ENCODE measurements at places on chromosomes 13 and 19. TPM values are rescaled to one million over a fixed set of nuclear protein-coding genes. Genes with fewer than 3 reads are reported as not detected.

- DNase-seq = no peak
Measured at GRCh38 chr13:24250376-24251057, 58.9 kb upstream of the C1QTNF9 start.

The BEST2 gene
- not detected for polyA plus RNA-seq

- no peak for DNase-seq
Measured at GRCh38 chr13:26762745-26763345, 2.3 kb upstream of the GPR12 start.

DNA sequence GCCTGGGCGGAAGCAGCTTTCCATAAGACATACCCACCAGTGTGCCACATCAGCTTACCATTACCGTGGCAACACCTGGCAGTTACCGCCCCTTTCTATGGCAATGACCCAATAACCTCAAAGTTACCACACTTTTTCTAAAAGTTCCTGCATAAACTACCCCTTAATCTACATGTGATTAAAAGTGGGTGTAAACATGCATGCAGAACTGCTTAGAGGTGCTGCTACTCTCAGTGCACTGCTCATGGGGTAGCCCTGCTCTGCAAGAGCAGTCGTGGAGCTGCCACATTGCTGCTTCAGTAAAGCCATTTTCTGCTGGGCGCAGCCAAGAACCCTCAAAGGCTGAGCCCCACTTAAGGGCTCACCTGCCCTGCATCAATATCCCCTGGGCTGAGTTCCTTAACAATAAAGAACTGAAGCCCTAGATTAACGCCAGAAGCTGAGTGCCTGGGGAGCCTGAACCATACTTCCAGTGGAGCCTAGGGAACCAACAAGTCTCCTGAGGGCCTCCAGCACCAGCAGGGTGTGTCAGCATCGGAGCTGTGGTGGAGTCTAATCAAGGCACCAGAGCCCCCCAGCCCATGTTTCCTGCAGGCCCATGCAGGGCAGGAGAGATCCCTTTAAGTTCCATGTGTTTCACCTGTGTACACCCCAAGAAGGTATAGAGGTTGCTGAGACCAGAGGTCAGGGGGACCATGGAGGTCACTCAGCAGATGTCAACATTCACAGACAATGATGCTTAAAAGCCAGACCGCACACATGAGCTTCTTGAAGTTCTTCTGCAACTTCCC lies 1198.1 kb downstream of the UQCRFS1 start:
- no peak for DNase-seq

The CYP4F2 gene
- not detected for polyA plus RNA-seq

The TBXA2R gene
- polyA plus RNA-seq = 1.7 TPM

The CCDC122 gene
- polyA plus RNA-seq = 1.7 TPM

DNA sequence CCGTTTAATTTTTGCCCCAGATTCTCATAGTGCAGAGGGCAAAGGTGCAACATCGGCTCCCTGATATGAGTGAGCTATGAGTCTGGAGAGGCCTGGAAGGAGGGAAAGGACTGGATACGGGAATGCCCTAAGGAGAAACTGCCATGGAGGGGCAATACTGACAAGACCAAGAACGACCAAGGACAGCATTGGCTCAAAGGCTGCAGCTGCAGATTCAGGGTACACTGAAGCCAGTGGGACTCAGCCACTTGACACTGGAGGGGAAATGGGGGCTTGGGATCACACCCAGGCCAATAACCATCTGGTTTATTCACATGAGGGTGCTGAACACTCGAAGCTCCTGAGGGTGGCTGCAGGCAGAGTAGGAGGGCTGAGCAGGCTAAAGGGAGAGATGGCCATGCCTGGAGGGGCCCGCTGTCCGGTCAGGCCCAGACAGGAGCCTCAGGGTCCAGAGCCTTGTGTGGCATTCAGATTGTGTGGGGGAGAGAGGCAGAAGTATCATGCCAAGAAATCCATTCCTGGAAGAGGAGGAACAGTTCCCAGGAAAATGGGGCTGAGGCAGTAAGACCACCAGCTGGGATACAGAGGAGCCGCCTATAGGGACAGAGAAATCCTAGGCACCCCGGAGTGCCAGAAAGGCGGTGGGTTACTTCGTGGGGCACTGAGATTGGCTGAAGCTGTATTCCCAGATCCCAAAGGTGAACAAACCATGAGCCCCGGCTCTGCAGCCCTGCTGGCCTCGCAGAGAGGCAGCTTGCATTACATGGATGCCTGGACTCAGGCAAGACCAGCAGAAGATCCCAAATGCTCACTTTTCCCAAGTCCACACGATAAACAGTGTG lies 20.7 kb downstream of the COL4A1 start:
- no peak for DNase-seq

The SIGLEC8 gene
- not detected for polyA plus RNA-seq

DNA sequence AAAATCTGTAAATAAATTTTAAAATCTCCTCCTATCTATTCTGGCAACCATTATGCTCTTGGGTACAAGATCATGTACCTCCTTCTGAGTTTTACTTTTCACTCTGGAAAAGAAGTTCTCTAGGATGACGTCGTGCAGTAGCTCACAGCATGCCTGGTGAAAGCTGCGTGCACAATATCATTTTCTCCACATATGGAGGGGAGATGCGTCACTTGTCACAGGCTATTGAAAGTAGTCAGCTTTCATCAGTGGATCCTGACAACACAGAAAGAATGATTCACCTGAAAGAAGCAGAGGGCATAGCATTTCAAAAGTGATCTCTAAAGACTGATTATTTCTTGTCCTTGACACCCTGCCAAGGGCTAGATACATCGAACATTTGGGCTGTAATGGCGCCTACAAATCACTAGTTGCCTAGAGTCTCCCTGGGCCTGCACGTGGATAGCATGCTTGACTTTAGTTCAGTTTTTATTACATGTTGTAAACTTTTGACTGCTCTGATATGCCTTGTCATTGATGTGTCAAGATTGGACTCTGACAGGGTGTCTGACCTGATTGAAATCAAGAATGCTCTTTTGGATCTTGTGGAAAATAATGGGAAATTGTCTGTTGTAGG lies 1365.6 kb downstream of the OLFM4 start:
- no peak for DNase-seq

The ZNF850 gene
- 1.1 TPM for polyA plus RNA-seq

GRCh38 chr19:48668332-48668731 lies 4.5 kb downstream of the NTN5 start:
- DNase-seq = no peak

GRCh38 chr19:16252459-16253205 lies 54.9 kb downstream of the AP1M1 start:
- DNase-seq = no peak

DNA sequence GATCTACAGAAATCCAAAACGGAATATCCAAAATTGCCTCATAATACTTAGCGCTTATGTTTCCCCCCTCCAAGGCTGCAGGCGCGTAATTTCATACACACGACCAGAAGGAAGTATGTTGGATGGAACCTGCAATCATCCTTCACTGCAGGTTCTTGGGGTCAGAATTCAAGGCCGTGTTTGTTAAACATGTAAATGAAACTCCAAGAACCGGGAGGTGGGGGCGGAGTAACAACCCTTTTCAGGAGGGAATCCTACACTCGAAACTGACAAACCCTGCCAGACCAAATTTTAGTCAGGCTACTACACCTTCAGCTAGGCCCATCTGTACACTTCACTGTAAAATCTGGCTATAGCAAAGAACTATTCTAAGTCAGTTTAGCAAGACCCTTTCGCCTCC lies 1.3 kb downstream of the ZNF607 start:
- DNase-seq = no peak

DNA sequence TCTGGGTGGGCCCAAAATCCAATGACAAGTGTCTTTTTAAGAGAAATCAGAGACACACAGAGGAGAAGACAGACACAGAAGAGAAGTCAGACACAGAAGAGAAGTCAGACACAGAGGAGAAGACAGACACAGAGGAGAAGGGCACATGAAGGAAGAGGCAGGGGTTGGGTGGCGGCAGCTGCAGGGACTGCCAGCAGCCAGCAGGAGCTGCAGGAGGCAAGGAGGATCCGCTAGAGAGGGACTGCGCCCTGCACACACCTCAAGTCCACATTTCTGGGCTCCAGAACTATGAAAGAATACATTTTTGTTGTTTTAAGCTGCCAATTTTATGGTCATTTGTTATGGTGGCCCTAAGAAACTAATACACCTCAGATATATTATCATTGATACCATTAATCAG lies 140.6 kb downstream of the ZIC5 start:
- no peak for DNase-seq

The CA11 gene
- 7.6 TPM for polyA plus RNA-seq

- no peak for DNase-seq
Measured at GRCh38 chr13:44004878-44005277, 125.2 kb downstream of the LACC1 start.

DNA sequence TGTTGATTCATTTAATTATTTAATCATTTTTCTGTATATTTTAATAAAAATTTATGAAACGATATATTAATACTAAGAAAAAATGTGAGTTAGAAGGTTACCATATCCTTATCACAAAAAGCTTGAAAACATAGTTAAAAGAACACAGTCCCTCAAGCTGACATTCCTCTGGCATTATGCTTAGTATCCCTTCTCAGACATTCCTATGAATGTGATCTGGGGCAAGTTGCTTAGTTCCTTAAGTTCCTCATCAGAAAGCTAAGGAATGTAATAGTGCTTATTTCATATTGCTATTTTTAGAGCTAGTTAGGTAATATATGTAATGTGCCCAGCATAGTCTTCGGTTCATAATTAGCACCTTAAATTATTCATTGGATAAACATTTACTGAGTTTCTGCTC lies 122.8 kb downstream of the MTUS2 start:
- no peak for DNase-seq

GRCh38 chr13:24675806-24676570 lies 4.2 kb upstream of the ATP12A start:
- no peak for DNase-seq

GRCh38 chr13:75327135-75327510 lies 154.8 kb downstream of the TBC1D4 start:
- DNase-seq = no peak

GRCh38 chr19:29644210-29644609 lies 21.1 kb upstream of the PLEKHF1 start:
- no peak for DNase-seq

GRCh38 chr19:22427960-22428913 lies 6.1 kb upstream of the ZNF98 start:
- DNase-seq = no peak

- no peak for DNase-seq
Measured at GRCh38 chr13:51826606-51827005, 18.4 kb downstream of the TMEM272 start.

DNA sequence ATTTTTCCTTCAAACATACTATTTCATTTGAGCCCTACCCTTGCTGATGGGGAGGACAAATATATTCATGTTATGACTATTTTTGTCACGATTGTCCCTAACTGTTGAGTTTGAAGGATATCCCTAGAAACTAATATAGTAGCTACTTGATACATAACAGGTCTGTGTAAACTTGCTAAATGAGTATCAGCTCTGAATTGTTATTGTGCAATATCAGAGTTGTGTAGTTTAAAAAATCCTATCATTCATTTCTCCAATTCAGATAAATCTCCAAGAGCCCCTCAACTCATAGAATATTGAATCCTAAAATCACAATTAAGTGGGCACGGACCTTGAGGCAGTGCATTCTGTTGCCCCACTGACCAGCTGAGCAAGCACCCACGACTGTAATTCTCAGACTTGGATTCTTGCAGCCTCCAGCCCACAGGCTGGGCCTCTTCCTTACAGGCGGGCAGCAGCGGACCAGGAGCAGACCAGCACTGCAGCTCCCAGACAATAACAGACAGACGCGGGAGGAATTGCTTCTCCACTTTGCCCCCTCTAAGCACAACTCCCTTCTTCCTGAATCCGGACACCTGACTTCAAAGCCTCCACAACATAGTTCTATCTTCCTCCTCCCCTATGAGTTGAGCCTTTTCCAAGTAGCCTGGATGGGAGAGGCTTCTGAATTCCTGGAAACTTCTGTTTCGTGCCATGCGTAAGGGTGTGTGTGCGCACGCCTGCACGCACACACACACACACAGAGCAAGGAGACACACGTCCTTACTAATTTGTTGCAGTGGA lies 337.6 kb upstream of the ARGLU1 start:
- DNase-seq = no peak

The PLIN5 gene
- polyA plus RNA-seq = 2.9 TPM

The SCEL gene
- not detected for polyA plus RNA-seq

GRCh38 chr13:54637366-54637765 lies 1608.8 kb downstream of the OLFM4 start:
- no peak for DNase-seq

- DNase-seq = peak; percentile 96
Measured at GRCh38 chr19:12294249-12295158, at the start of gene ZNF44. TSS of gene ZNF44 (minus strand) at chr19:12294883. CDS start at chr19:12294694, 189 bp downstream.

DNA sequence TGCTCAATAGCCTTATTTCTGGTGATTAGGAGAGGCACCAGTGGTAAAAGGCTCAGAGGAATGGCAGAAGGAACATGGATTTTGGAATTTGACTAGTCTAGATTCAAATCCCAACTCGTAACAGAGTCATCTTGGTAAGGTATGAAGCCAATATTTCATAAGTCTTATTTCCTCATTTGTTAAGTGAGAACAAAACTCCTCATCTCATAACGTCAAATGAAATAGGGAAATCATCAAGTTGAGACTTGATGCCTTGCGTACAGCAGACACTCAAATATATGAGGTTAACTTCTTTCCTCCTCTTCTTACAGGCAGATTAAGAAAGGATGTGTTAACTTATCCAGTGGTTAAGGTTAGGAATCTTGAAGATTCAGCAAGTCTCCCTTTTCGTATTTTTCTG lies 189.2 kb downstream of the DLEU7 start:
- no peak for DNase-seq

The CGB1 gene
- polyA plus RNA-seq = not detected

GRCh38 chr13:109652531-109652930 lies 133.9 kb downstream of the IRS2 start:
- DNase-seq = no peak

DNA sequence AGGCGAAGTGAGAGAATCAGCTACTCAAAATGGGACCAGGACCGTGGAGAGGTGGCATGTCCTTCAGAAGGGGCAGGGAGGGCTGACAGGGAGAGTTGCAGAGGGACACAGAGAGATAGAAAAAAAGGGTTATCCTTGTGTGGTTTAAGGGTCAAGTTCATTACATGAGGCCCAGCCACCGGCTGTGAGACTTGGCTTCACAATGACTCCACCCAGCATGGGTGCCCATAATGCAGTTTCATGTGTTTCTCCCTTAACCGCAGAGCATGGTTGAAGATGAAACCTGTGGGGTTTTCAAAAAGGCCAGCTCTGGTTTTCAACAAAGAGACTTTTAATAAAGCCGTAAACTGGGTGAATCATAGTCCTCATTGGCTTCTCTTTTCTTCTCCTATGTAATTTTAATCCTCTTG lies 164.6 kb downstream of the KLF5 start:
- no peak for DNase-seq

The GNG8 gene
- 0.97 TPM for polyA plus RNA-seq

The C2CD4C gene
- polyA plus RNA-seq = 0.92 TPM

- no peak for DNase-seq
Measured at GRCh38 chr19:33277434-33277833, 24.9 kb downstream of the CEBPA start.

The ODAD3 gene
- 0.20 TPM for polyA plus RNA-seq

All from forelimb muscle (tissue), 1 donor.